ENCODE measurements at places on chromosomes 5 and 9. TPM values are rescaled to one million over a fixed set of nuclear protein-coding genes. Genes with fewer than 3 reads are reported as not detected.
A peak's percentile ranks its signal among the peaks of the same experiment; 100 is the strongest.

DNA sequence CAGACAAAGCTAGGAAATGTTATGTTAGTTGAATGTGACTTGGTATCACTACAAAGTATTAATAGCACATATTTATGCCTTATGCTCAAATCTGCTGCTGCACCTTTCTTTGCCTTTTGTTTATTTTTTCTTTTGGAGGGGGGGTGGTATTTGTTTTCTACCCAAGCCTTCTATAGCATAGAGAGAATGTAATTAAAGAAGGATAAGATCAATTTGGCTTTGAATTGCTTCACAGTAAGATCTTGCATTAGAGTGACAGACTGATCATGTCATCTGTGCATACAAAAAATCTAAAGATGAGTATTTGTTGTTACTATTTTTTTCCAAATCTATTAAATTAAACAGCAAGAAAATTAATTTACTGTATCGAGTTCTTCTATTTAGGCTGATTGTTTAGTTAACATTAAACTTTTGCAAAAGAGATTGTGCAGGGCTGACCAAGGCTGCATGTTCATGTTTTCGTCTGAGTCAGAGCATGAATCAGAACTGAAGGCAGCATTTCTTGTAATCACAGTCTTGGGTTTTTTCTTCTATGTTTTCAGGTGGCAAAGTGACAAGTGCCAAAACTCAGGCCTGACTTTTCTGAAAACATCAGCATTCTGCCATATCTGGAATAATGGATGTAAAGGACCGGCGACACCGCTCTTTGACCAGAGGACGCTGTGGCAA is 1007.1 kb upstream of the WWC1 start:
- H3K36me3 ChIP-seq = no peaks in the 10 kb centered on the region
- no peak for DNase-seq
- no peak overlapping the region for H3K4me3 ChIP-seq
- no peak overlapping the region for H3K27ac ChIP-seq
- H3K4me1 ChIP-seq = peaks cover 1% of the 10 kb centered on the region

GRCh38 chr9:9246726-9247125 is 1366.1 kb downstream of the PTPRD start:
- H3K4me1 ChIP-seq = no peaks in the 10 kb centered on the region
- no peaks in the 10 kb centered on the region for H3K27me3 ChIP-seq
- H3K27ac ChIP-seq = no peak overlapping the region
- H3K4me3 ChIP-seq = no peak overlapping the region
- no peaks in the 10 kb centered on the region for H3K36me3 ChIP-seq

DNA sequence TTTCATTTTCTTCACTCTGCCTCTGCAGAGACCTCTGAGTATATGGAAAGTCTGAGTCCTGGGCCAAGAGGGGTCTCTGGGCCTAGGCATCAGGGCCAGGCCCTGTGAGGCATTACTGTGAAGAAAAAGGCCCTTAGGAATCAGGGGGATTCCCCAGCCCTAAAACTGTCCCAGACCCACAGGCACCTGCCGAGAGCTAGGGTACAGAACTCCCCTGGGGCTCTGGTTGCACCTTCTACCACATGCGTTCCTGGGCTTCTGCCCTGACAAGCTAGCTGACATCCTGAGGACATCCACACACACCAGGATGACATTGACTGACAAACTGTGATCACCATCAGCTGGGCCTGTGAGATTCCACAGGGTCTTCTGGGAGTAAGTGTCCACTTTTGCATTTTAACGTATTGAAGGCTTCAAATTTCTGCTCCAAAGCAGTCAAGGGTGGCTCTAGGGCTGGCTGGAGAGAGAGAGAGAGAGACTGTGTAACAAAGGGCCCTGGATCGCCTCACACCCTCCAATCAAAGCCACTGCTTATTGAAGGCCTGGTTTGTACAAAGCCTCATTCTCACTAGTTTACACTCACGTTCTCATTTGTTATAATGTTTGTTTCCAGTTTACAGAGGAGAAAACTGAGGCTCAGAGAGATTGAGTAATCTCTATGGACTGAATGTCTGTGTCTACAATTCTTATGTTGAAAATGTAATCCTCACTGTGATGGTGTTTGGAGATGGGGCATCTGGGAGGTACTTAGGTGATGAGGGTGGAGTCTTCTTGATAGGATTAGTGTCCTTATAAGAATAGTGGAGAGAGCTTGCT is 45.1 kb downstream of the TGFBI start:
- no peaks in the 10 kb centered on the region for H3K4me1 ChIP-seq
- DNase-seq = no peak
- no peaks in the 10 kb centered on the region for H3K36me3 ChIP-seq
- H3K4me3 ChIP-seq = no peak overlapping the region
- no peaks in the 10 kb centered on the region for H3K27me3 ChIP-seq

Gene IFNK
- total RNA-seq = not detected

Gene TCF7
- 0.54 TPM for total RNA-seq

DNA sequence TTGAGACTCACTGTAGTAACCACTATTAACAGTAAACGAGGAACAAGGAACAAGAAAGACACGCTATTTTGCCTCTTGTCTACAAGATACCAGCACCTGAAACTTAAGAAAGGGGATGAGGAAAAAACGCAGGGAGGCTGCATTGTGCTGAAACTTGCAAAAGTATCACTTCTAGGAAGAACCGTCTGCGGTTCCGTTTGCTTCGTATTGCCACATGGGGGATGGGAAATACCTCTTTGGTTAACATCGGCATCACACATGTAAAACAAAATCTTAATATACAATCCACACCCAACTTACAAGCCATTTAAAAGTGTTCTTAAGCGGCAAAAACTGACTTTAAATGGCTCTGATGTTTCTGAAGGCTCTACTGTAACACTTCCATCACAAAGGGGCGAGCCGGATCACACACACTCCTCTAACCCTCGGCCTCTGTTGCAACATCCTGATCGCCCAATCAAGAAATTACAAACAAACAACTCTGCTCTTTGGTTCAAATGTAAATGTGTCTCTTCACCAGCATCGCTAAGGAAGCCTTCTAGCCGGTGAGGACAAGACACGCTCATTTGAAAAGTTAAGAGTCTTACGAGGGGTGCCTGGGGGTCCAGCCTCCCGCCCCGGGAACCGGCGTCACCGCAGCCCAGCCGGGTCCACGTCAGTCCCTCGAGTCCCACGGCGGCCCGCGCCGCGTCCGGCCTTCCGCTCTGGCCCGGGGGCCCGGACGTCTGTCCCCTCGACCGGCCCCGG is 621 bp downstream of the SEC16A start:
- peaks cover 12% of the 10 kb centered on the region for H3K4me1 ChIP-seq
- no peaks in the 10 kb centered on the region for H3K27me3 ChIP-seq
- H3K36me3 ChIP-seq = peaks cover 3% of the 10 kb centered on the region
- peak overlapping the region; percentile 100 for H3K4me3 ChIP-seq
- no peak for DNase-seq

- DNase-seq = no peak
- no peaks in the 10 kb centered on the region for H3K36me3 ChIP-seq
- H3K4me3 ChIP-seq = no peak overlapping the region
- no peaks in the 10 kb centered on the region for H3K27me3 ChIP-seq
- peak overlapping the region; percentile 48 for H3K27ac ChIP-seq
Measured at GRCh38 chr9:136626066-136626725, 36.5 kb upstream of the EGFL7 start.

- no peak overlapping the region for H3K27ac ChIP-seq
- no peak for DNase-seq
Measured at GRCh38 chr5:74476046-74476818, 164.3 kb downstream of the ENC1 start.

DNA sequence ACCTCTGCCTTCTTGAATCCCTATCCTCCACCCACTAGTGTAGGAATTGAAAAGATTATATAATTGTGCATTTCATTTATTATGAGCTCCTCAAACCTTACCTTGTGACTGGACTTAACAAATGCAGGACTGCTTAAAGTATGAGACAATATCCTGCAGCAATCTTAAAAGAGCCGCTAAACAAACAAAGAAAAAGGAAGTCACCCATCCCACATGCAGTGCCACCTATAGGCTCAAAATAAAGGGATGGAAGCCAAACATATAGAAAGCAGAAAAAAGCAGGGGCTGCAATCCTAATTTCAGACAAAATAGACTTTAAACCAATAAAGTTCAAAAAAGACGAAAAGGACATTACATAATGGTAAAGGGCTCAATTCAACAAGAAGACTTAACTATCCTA is 8.7 kb downstream of the PCAT7 start:
- DNase-seq = no peak
- no peaks in the 10 kb centered on the region for H3K36me3 ChIP-seq
- H3K4me1 ChIP-seq = no peaks in the 10 kb centered on the region

Gene CEL
- total RNA-seq = 0.78 TPM

DNA sequence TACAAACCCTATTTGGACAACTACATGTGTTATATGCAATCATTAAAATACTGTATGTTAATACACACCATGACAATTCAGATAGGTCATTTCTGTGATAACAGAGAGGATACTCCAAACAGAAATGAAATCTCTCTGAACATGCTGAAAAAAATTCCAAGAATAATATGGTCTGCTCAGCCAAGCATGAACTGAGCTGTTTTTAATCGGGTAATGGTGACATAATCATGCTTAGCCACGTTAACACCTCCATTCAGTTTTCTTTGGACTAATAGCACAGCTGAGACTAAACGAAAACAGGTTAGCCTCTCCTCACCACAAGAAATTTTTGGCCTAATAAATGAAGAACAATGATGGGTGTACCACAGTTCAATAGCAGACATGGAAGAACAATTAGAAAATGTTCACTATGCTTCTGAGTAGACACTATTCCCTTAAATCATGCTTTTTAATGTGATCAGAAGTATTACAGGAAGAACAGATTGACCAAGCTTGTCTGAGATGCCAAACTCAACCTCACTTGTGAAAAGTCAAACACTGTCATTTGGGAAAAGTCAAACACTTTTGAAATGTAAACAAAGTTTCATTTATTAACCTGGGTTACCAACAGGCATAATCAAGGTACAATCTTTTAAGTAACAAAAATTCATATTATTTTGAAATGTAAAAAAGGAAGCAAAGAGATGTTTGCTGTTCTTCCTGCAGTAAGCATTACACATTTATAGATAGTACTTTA is 19.4 kb downstream of the RAB14 start:
- H3K36me3 ChIP-seq = peaks cover 10% of the 10 kb centered on the region
- DNase-seq = no peak
- H3K4me3 ChIP-seq = no peak overlapping the region

Gene UQCRQ
- 49.5 TPM for total RNA-seq

DNA sequence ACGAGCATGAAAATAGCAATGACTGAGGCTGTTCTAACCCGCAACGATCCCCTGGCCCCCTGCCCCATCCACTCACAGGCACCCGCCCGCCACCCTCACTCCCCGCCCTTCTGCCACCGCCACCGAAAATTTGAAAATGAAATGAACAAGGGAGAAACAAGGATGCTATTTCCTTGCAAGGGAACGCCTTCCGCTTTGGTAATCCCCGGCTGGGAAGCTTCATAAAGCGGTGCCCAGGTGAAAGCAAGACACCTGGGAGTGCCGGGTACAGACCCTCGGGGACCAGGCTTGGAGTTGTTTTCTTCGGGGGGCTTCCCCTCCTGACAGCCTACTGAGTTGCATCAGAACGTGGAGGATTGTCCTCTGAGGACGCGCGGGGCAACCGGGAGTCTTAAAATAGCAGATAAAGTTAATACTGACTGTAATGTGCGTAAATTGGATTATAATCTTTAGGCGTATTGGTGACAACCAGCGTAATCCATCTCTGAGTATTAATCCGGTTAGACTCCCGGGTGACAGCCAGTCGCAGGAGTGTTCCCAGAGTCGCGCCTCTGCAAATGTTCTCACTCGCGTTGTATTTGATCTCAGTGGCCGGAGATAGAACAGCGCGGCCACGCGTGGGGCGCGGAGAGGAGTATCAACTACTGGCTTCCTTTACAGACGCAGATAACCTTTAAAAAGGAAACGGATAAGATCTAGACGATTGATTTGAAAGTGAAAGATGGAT is 885 bp upstream of the MLLT3 start:
- no peak overlapping the region for H3K27ac ChIP-seq
- H3K36me3 ChIP-seq = no peaks in the 10 kb centered on the region
- DNase-seq = no peak

- no peaks in the 10 kb centered on the region for H3K4me1 ChIP-seq
- peaks cover 30% of the 10 kb centered on the region for H3K36me3 ChIP-seq
- no peak overlapping the region for H3K27ac ChIP-seq
- H3K27me3 ChIP-seq = no peaks in the 10 kb centered on the region
- no peak for DNase-seq
Measured at GRCh38 chr5:149235841-149236240, 35.8 kb upstream of the AFAP1L1 start.

DNA sequence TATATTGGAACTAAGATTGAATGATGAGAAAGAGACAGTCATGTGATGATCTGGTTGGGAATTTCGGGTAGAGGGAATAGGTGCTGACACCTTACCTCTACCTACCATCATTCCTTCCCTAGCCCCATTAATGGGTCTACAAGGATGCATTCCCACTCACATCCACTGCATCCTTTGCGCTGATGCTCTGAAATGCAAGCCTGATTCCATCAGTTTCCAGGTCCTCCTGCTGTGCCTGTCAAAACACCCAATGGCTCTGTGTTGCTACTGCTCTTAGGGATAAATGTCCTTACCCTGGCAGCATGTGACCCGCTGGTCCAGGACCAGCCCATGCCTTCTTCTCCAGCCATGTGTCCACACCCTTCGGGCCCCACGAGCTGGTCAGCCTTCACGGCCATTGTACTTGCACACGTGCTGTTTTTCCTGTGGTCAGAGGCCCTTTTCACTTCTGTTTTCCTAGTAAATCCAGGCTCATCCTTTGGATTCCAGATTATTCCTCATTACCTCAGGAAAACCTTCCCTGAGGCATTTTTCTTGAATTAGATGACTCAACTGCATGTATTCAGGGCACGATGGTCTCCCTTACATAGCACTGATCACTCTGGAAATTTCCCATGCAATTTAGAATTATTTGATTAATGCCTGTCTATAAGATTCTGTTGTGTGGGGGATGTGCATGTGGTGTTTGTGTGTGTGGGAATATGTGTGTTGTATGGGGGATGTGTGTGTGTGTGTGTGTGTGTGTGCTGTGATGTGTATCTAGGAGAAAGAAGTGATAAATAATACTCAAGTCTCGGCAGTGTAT is 185.0 kb downstream of the DIRAS2 start:
- H3K36me3 ChIP-seq = no peaks in the 10 kb centered on the region
- H3K4me1 ChIP-seq = no peaks in the 10 kb centered on the region
- no peak overlapping the region for H3K27ac ChIP-seq
- H3K4me3 ChIP-seq = no peak overlapping the region
- no peak for DNase-seq

Data from thoracic aorta (tissue), 2 donors.